Fibroblast of villous mesenchyme (primary cell): ENCODE measurements at places on chromosomes 16 and 17. TPM values are rescaled to one million over a fixed set of nuclear protein-coding genes. Genes with fewer than 3 reads are reported as not detected.

The MPDU1 gene
- 70.5 and 101 TPM in 2 replicates for total RNA-seq

The GNG13 gene
- total RNA-seq, result not detected in 2 replicates

The DNAAF8 gene
- 1.3 and 1.7 TPM in 2 replicates for total RNA-seq

The FAM171A2 gene
- total RNA-seq, result 0.86 and 2.6 TPM in 2 replicates

The KRT24 gene
- not detected in 2 replicates for total RNA-seq

The CCL17 gene
- total RNA-seq, result not detected in 2 replicates

The ANKRD13B gene
- total RNA-seq, result 3.5 and 8.6 TPM in 2 replicates

The TPSAB1 gene
- total RNA-seq, result not detected in 2 replicates

The XAF1 gene
- total RNA-seq, result 45.8 and 58.3 TPM in 2 replicates

The FNDC8 gene
- not detected in 2 replicates for total RNA-seq

The SCARF1 gene
- 0.64 and 1.3 TPM in 2 replicates for total RNA-seq

The TPPP3 gene
- 0.86 and 0.97 TPM in 2 replicates for total RNA-seq

The TMC7 gene
- total RNA-seq, result under 0.01 and 0.32 TPM in 2 replicates

The PRCD gene
- 1.6 and 2.2 TPM in 2 replicates for total RNA-seq

The ADAP2 gene
- 3.0 and 4.2 TPM in 2 replicates for total RNA-seq

The ZNF423 gene
- 0.32 and 0.43 TPM in 2 replicates for total RNA-seq

The LPCAT2 gene
- total RNA-seq, result 47.7 and 54.8 TPM in 2 replicates

The ZG16 gene
- not detected in 2 replicates for total RNA-seq

The TBC1D3H gene
- not detected in 2 replicates for total RNA-seq

The KCNJ12 gene
- under 0.01 TPM in 2 replicates for total RNA-seq

The FOXN1 gene
- total RNA-seq, result not detected in 2 replicates

The PTX4 gene
- total RNA-seq, result 0.32 and 0.43 TPM in 2 replicates

The SSTR5 gene
- total RNA-seq, result not detected in 2 replicates

The TBC1D3E gene
- 0.32 TPM in 1 of 2 replicates, not detected in the other for total RNA-seq

The MARVELD3 gene
- under 0.01 TPM in 1 of 2 replicates, not detected in the other for total RNA-seq

The SMIM5 gene
- under 0.01 TPM in 1 of 2 replicates, not detected in the other for total RNA-seq

The AFMID gene
- total RNA-seq, result 19.0 and 21.6 TPM in 2 replicates

The ADAD2 gene
- total RNA-seq, result not detected in 2 replicates

The PDILT gene
- total RNA-seq, result not detected in 2 replicates

The HSF5 gene
- total RNA-seq, result under 0.01 TPM in 1 of 2 replicates, not detected in the other

The CA5A gene
- not detected in 2 replicates for total RNA-seq

The KCNG4 gene
- not detected in 2 replicates for total RNA-seq

The ALDH3A1 gene
- not detected in 2 replicates for total RNA-seq

The COG7 gene
- 23.5 and 29.4 TPM in 2 replicates for total RNA-seq

The CUEDC1 gene
- 21.6 and 22.9 TPM in 2 replicates for total RNA-seq

The DBNDD1 gene
- total RNA-seq, result 0.64 and 0.86 TPM in 2 replicates

The CES5A gene
- total RNA-seq, result not detected in 2 replicates

The CALB2 gene
- total RNA-seq, result under 0.01 and 0.97 TPM in 2 replicates

The TMEM132E gene
- under 0.01 TPM in 1 of 2 replicates, not detected in the other for total RNA-seq

The PCTP gene
- 11.2 and 13.9 TPM in 2 replicates for total RNA-seq

The TOM1L1 gene
- 16.1 and 24.2 TPM in 2 replicates for total RNA-seq

The KRTAP9-8 gene
- total RNA-seq, result not detected in 2 replicates
